ENCODE measurements at places on chromosomes 6 and 20. TPM values are rescaled to one million over a fixed set of nuclear protein-coding genes. Genes with fewer than 3 reads are reported as not detected.
A peak's percentile ranks its signal among the peaks of the same experiment; 100 is the strongest.

IFNGR1 gene
- total RNA-seq = 70.3 TPM

- no peak for DNase-seq
Observed at GRCh38 chr6:39642270-39642669, 82.9 kb downstream of the KIF6 start.

- DNase-seq = peak; percentile 68
Observed at GRCh38 chr20:34907616-34908469, 31.4 kb downstream of the ACSS2 start.

GRCh38 chr6:157166784-157167183 lies 156.5 kb downstream of the TMEM242 start:
- DNase-seq = no peak

DNA sequence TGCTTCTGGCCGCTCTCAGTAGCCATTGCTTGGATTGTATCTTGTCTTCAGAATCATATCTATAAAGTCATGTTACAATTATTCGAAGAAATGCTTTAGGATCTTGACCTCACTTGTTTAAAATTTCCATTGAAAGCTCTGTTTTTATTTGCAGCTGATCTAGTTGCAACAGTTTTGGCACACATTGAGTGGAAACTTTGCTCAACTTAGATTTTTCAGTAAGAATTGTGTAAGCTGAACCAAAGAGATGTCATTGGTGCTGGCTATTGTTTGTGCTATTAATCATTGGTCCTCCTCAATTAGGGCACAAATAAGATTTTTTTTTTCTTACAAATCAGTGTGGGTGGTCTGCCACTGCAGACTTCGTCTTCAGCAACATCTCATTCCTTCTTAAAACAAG lies 649.2 kb downstream of the MMUT start:
- DNase-seq = no peak

RBPJL gene
- not detected for total RNA-seq

LY6G6F gene
- total RNA-seq = not detected

- DNase-seq = no peak
Observed at GRCh38 chr20:14609328-14610221, 272.2 kb upstream of the FLRT3 start.

DNA sequence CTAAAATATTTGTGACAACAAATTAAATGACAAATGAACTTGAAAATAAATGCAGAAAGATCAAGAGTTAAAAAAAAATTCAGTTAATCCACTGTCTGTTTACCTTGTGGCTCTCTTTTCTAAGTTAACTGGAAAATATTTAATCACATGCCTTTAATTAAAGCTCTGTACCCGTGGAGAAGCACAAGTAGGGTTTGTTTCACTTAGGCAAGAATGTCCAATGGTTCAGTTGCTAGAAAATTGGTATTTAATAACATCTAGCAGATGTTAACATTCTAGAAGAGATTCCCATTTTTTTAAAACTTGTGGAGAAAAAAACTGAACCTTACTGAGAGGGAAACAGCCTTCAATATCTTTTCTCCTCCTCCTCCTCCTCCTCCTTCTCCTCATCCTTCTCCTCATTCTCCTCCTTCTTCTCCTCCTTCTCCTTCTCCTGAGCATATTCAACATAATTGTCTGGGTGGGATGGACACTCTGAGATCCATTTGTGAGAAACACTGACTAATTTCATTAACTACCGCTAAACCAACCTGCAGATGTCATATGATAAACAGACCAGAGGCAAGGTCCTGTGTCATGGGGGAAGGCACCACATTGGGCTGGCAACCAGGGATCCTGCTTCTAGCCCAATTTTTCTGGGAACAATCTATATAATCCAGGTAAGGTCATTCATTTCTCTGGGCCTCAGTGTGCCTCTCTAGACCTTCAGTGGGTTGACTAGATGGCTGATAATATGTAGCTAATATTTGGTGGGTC lies 44.1 kb upstream of the AKIRIN2 start:
- no peak for DNase-seq

- DNase-seq = no peak
Observed at GRCh38 chr6:88814909-88815308, 148.5 kb downstream of the RNGTT start.

DNA sequence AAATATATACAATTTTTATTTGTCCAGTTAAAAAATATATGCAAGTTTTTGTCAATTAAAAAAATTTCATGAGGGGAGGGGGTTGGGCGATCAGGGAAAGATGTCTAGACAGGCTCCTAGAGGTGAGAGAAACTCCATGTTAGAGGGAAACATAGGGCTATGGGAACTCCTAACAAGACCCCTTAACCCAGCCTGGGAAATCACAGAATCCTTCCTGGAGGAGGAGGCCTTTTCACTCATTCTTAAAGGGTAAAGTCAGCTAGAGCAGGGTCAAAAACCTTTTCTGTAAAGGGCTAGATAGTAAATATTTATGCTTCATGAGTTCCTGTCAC lies 75.9 kb upstream of the PTPN1 start:
- no peak for DNase-seq

GRCh38 chr20:3767110-3767426 lies 485 bp downstream of the ADISSP start:
- DNase-seq = peak; percentile 31

Data from transverse colon (tissue), 4 donors.